ENCODE measurements at places on chromosomes 7 and 10.

GRCh38 chr10:16986406-16987205 lies 143.0 kb downstream of the CUBN start:
- peak; percentile 53 for DNase-seq

GRCh38 chr10:125559210-125559609 lies 123.8 kb downstream of the TEX36 start:
- DNase-seq = no peak

DNA sequence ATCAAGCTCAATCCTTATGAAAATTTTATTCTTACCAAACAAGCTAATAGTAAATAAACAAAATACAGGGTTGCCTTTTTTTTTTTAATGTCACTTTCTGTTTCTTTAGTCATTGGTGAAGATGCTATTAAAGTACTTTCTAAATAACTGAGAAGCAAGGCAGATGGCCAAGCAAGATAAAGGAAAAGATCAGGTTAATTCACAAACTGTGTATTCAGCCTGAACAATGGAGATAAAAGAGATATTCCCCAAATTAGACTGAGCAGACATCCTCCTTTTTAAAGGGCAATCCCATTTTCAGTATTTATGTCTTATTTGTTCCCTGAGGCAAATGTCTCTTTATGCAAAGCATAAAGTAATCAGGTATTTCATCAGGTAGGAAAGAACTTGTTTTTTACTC lies 23.1 kb upstream of the XRCC2 start:
- DNase-seq = no peak

DNA sequence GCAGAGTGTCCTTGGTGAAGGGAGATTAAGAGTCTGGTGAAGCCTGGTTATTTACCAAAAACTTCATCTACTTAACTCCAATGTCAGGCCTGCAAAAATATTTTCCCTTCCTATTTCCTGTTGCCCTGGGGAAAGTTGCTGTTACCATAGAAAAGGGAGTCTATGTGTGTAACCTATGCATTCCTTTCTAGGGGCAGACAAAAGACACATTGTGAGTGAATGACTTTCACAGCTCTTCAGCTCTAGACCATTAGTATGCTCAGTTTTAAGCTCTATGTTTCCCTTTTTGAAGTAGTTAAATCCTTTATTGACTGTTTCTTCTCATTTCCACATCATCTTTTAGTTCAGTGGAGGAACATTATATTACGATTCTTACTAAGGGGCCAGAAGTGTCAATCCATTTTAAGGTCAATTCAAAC lies 45.6 kb upstream of the SGCE start:
- DNase-seq = peak; percentile 63

DNA sequence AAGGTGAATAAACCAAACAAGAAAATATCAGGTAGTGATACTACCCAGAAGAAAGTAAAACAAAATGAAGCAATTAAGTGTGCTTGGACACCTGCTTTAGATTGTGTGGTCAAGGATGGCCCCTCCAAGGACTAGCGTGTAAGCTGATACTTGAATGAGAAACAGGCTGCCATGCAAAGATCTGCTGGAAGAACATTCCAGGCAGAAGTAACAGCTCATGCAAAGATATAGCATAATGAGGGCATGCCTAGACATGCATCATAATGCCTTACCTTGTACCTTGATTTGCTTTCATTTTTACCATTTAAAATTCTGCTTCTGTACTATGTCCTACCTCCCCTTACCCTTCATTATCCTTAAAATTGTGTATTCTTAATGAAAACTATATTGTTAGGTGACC lies 74.8 kb upstream of the HDAC9 start:
- no peak for DNase-seq

GRCh38 chr7:30802812-30803211 lies 31.6 kb downstream of the MINDY4 start:
- no peak for DNase-seq

GRCh38 chr7:65449505-65449852 lies 75.8 kb downstream of the ZNF92 start:
- no peak for DNase-seq

DNA sequence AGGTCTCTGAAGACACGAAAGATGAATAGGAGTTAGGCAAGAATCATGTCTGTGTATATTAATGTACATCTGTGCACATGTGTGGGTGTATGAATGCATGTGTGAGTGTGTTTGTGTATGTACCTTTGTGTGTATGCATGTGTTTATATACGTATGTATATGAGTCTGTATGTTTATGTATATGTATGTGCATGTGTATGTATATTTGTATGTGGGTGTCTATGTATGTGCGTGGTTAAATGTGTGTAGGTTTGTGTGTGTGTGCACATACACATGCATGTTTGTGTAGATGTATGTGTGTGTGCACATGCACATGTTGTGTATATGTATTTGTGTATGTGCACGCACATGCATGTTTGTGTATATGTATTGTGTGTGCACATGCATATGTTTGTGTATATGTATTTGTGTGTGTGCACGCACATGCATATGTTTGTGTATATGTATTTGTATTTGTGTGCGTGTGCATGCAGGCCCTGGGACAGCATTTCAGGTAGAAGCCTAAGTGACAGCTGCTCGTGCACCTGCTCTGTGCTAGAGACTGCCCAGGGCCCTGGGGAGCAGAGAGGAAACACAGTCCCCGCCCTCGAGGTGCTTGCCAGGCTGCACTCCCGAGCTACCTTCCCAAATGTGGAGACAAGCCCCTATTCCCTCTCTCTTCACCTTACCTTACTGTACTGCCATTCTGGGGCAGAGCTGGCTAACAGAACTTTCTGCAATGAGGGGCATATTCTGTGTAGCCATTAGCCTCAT lies 12.1 kb downstream of the PNLIPRP1 start:
- DNase-seq = no peak

GRCh38 chr10:43683451-43684291 lies 35.0 kb upstream of the ZNF32 start:
- no peak for DNase-seq

GRCh38 chr7:137488038-137488437 lies 144.5 kb upstream of the PTN start:
- DNase-seq = no peak

- no peak for DNase-seq
Measured at GRCh38 chr10:31062856-31063255, 31.2 kb upstream of the ZNF438 start.

DNA sequence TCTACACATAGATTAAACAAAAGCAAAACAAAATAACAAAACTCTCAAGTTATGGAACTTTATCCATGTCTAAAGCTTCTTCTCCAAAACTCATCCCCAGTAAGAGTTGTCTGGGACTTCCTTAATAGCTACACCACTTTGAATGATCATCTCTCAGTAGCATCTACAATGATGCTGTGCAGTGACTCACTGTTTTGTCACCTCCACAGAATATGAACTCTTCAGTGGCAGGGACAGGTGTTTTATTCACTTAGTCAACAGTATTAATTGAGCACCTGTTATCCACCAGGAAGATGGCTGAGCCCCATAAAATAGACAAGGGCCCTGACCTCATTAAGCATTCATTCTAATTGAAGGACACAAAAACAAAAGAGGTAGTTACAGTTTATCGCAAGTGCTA lies 350.7 kb downstream of the ELMO1 start:
- no peak for DNase-seq

DNA sequence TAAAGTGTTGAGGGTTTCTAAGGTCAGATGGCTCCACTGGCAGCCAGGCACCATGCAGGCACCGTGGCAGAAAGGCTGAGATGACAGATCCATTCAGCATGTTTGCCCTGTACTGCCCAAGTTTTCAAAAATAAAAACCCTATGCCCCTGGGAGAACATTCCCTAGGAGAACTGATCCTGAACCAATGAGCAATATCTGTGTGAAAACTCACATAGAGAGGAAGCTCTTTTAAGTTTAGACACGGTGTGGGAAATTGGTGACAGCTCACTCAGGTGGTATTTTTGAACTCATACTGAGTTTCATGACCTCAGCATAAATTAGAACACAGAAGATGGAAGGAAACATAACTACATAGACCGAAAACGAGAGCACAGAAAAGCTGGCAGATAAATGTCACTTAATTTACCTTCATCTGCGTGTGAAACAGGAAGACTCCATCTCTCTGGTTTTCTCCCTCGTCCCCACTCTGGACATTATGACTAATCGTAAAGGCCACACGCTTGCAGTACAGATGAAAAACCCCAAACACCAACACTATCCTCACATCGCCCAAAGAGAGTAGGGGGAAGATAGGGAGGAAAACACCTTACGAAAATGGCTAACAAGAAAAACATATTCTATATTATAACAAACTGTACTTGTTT lies 127.8 kb downstream of the ICA1 start:
- no peak for DNase-seq

- no peak for DNase-seq
Measured at GRCh38 chr10:77325233-77325537, 312.4 kb downstream of the KCNMA1 start.

Measured in urothelium cell line (cell line).